AG20443 (cell line): ENCODE measurements at places on chromosomes 2 and 18.
A peak's percentile ranks its signal among the peaks of the same experiment; 100 is the strongest.

DNA sequence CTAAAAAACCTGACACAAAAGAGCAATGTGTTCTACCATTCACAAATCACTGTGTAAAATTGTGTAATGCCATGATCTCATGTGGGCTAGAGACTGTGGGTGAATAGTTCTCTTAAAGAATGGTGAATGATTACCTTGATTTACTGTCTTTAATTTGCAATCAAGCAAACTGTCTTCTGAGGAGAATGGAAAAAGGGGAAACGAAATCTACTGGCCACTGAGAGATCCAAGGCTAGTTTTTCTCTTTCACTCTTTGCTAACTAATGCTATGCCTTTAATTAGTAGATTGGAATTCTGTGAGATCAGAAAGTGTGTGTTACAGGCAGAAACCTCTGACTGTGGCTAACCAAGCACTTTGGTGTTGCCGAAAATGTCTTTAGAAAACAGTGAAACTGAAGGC lies 422.7 kb downstream of the TGIF1 start:
- no peak for DNase-seq

- no peak for DNase-seq
These were observed 69.1 kb upstream of the AMMECR1L start for GRCh38 chr2:127954857-127955256.

DNA sequence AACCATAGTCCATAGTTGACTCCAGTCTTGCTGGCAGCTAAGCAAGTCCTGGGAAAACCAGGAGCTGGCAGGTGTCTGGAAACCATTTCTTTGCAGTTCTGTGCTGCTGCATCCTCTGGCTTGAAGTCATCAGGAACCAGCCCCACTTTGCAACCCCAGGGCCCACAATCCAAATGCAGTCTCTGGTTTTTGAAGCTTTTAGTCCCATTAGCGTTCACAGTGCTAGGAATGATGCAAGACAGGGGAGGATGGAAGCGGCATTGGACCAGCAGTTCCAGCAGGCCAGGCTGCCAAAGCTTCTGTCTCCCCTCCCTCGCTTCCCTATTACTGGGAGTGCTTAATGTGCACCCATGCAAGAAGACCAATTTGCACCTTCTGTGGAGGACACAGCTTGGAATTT lies 106.4 kb downstream of the ZBTB7C start:
- no peak for DNase-seq

GRCh38 chr2:61924895-61925663 lies 19.6 kb downstream of the COMMD1 start:
- no peak for DNase-seq

DNA sequence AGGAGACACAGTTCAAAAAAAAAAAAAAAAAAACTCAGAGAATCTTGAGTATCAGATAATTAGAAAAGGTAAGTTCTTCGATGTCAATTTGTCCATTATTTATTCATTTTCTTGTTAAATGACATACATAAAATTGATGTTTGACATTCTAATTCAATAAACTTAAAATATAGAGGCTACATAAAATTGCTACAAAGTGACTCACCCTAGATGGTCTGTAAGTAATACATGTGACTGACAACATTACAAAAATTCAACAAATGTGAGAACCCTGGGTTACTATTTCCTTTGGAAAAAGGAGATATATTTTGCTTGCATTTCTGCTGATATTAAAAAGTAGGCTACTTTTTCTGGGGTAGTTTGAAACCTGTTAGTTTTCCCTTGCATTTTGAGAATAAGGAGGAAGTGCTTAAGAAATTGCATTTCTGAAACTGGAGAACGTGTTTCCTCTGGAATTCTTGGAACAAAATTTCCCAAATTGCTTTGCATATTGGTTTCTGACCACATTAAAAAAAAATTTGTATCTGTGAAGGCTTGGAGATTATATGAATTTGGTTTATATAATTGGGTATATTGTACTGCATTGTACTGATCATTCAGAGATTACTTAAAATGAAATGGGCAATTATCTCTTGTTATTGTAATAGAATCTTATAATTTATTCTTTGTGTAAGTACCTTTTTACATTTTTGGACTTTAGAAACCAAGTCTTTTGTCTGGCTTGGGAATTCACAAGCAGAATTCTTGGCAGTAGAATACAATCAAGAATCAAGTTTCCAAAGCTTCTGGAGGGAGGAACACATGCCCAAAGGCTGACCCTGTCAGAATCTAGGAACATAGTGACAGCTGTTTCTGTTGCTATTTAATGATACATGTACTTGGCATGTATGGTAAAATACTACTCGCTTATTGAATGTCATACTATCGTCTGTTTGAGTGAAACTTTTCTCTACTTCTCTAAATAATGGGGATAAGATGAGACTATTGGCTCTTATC lies 106.1 kb downstream of the DSEL start:
- no peak for DNase-seq

DNA sequence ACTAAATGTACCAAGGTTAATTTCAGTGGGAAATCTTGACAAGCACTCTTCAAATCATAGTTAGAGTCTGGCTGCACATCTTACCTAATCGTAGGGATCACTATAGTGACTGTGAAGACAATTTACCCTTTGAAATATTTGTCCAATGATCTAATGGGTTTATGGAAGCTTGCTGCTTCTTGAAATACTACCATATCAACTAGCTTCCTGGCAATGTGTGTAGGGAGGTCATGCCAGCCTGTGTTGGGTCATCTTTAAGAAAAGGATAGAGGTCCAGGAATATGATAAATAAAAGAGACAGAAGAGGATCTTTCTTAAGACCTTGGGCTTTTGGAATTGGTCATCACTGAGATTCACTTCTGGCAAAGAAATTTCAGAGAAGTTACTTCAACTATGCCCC lies 84.4 kb downstream of the POLE4 start:
- DNase-seq: no peak

GRCh38 chr2:226701052-226701451 lies 98.6 kb downstream of the IRS1 start:
- peak; percentile 82 for DNase-seq

DNA sequence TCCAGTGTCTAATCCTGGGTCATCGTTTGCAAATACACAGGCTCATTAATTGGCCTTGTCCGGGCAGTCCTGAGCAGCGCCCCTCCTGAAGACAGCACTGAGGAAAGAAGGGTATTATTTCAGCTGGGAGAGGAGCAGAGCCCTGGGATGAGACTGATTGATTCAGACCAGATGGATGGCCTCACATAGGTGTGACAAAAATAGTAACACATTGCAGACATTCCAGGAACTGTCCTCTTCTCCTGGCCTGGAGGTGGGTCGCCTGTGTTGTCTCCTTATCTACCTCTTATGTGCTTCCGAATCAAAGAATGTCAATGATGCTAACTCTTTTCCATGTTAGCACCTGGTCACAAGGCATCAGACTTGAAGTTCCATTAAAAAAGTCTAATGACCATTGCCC lies 45.9 kb downstream of the ZEB2 start:
- no peak for DNase-seq

DNA sequence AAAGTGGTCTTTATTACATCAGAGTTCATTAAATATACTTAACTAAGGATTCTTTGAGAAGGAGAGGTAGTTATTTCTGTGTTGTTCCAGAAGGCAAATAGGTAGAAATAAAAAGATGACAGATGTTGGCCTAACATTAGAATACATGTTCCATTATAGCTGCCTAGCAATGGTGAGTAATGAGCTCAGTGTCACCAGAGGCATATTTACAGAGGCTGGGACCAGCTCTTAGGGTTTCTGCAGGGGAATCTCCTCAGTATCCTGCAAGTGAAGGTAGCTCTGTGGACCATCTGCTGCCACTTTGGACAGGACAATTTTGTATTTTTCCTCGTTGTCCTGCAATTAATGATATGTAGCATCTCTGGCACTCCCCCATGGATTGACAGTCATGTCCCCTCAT lies 416.0 kb downstream of the THSD7B start:
- no peak for DNase-seq

DNA sequence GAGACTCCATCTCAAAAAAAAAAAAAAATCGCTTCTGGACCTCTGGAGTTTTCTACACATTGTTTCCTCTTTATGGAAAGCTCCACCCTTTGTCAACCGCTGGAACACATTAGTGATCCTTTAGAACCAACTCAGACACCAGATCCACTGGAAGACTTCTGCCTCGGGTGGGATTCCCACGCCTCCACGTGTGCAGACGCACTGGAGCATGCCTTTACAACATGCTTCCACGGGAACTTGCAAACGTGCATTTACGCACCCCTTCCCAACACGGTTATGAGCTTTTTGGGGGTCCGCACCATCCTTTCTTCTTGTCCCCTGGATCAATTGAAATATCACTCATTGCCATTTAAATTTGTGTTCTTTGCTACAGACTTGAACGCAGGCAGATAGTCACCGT lies 5.1 kb downstream of the CYS1 start:
- no peak for DNase-seq

DNA sequence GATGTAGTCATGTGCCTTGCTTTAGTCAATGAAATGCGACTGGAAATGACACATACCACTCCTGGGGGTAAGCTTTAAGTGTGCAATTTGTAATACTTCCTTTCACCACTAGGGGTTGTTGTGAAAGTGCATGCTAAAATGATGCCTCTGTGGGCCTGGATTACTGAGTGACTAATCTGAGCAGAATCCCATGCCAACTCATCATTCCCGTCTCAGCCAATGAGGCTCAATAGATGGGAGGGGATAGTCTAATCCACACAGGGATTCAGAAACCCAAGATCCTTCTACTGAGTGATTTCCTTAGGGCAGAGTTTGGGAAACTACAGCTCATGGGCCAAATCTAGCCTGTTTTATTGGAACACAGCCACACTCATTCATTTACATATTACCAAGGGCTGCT lies 54.0 kb downstream of the HRH4 start:
- peak; percentile 25 for DNase-seq

DNA sequence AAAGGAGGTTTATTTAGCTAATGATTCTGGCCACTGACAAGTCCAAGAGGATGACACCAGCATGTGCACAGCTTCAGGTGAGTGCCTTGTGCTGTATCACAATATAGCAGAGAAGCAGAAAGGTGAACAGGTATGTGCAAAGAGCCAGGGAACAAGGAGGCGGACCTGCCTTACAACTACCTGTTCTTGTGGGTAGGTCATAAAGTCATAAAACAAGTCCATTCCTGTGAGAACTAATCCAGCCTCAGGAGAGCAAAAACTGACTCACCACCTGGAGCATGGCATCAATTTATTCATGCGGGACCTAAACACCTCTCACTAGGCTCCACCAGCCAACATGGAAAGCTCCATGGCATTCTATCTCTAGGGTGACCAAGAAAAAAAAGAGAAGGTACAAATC lies 234.2 kb downstream of the ASXL3 start:
- DNase-seq: no peak

- DNase-seq: no peak
These were observed 24.6 kb downstream of the SOWAHC start for GRCh38 chr2:109638795-109639194.

DNA sequence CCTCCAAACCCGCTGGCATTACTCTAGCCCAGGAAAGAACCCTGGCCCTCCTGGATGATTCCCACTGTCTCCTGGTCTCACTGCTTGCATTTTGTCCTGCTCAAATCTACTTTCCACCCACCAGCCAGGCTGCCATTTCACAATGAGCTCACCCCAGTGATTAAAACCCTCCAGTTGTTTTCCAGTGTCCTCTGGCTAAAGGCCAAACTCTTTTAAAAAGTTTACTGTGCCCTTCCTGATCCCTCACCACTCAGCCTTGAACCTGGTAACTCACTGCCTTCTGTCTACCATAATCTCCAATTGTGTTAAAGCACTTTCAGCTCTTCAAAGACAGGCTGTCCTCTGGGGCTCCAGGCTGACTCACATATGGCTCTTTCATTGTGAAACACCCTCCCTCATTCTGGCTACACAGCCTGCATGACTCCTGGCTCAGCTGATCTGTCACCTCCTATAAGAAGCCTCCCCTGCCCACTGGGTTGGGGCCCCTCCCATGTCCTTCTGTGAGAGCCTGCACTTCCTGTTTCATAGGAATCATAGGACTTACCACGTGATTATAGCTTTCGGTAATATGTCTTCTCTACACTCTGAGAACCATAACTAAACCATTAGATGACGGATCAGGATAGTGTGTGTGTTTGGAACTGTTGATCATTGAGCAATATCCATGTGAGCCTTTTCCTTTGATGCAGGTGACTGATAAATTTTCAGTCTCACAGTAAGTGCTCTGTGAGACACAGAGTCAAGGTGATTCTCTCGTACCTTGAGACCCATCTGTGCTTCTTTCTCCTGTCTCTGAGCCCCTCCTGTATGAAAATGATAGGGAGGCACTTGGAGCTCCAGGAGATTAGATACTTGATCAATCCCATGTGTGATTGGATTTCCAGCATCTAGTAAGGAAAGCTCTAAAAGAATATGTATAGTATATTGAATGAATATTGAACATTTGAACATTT lies 590.8 kb upstream of the ID2 start:
- peak; percentile 89 for DNase-seq

- no peak for DNase-seq
These were observed 8.5 kb upstream of the EML6 start for GRCh38 chr2:54714996-54715395.

- no peak for DNase-seq
These were observed 1252.2 kb upstream of the TMEFF2 start for GRCh38 chr2:193446967-193447366.

DNA sequence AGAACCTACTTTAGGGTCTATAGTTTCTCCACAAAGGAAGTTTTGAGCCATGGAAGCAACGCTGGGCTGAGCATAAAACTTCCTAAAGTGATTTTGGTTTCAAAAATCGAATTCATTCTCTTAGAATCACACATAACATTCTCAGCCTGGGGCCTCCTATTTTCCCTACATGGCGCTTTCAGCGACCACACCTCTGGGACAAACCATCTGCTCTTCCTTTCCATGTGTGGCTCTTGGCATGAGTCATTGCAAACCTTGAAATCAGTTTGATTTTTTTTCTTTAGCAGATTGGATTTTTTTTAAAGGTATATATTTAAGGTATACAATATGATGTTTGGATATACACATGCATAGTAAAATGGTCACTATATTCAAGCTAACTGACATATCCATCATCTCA lies 72.5 kb upstream of the APCDD1 start:
- no peak for DNase-seq

- DNase-seq: no peak
These were observed 25.8 kb upstream of the NRP2 start for GRCh38 chr2:205656461-205656860.

DNA sequence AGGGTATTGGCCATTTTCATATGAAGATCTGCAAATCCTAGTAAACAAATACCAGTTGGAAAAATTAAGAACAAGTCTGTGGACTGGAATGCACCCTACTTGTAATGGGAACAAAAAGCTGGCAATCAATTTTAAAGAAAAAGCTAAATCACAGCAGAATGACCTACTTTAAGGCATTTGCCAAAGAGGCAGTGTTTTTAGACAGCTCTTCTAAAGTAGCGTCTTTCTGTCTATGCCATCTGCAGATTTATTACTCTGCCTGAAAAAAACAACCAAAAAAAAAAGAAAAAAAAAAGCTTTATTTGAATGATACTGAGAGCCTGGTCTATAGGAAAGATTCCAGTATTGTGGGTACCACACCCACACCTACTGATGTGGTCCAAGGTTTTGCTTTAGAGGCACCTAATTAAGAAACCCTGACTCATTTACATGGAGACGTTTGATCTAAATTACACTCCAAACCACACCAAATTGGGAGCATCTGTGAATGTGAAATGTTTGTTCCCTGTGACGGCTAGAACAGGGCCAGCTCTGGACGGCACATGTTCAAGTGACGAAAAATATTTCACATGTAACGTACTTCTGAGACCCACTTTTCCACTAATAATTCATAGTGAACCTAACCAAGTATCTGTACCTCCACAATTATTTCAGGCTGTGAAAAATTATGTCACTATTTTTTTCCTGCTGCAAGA lies 597.1 kb downstream of the ARHGAP15 start:
- DNase-seq: no peak

GRCh38 chr2:119809339-119810048 lies 49.8 kb downstream of the PTPN4 start:
- peak; percentile 73 for DNase-seq
